Bronchial epithelial cell (primary cell): ENCODE measurements at places on chromosomes 2 and 18. TPM values are rescaled to one million over a fixed set of nuclear protein-coding genes. Genes with fewer than 3 reads are reported as not detected.

DNA sequence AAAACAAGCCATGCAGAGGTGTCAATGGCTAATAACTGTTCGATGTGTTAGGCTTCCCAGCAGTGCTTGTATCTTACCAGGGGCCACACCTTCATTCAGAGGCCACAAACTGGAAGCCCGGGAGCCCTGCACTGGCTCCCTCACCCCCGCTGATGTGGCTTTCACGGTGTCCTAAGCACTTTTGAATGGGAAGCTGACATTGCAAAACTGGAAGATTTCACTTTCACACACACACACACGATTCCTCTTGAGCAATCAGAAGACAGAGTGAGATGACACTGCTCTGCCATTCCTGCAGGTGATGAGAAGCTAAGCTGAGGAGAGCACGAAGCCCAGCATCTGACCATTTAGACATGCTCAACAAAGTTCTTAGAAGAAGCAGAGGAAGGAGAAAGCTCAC, 8.6 kb upstream of the ZNF407 start:
- no peak for DNase-seq

DNA sequence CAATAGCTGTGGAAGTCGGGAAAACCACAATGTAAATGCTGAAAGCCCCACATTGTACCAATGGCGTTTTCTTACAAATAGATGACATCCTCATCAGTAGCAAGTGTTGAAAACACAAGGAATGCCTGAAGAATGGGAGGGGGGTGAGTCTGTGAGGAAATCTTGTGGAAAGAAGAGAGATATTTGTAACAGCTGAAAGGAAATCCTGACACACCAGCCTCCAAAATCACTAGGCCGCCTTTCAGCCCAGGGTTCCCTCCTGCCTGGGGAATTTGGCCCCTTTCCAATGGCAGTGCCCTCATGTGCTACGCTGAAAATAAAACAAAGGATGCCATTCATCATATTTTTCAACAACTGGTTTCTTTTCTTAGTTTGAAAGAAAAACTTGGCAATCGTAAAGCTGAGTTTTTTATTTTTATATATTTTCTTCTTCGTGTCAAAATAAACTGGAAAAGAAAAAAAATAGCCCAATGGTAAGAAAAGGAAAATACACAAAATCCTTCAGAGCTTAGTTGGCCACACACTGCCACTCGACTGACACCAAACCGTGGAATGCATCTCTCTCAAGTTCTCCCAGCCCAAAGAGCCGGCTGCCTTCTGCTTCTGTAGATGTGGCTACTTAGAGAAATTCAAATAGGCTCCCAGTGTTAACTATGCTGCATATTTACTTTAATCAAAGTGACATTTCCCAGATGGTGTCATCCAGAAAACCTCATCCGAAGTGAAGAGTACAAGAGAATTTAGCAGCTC, 52.0 kb downstream of the FTCDNL1 start:
- DNase-seq = no peak

DNA sequence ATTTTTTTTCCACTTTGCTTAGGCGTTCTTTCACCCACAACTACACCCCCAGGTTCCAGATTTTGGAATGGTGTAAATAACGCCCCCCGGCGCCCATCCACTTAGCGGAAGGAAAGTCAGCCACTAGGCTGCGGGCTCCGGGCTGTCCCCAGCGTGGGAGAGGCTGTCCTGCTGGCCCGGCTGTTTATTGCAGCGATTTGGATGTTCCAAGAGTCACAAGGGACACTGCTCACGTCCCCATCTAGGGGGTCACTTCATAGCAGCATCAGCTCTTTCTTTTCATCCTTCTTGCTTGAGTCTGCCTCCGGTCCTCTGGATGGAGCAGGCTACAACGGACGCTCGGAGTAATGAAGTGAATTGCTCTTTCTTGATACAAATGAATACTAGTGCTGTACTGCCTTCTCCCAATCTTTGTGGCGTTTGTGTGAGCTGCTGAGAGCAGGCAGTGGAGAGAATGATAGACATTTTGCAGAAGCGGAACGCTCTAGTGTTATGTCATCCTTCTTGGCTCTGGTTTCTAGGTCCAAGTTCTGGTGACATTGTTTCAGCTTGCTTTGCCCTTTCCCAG, 50.7 kb upstream of the PAIP2B start:
- DNase-seq = no peak

DNA sequence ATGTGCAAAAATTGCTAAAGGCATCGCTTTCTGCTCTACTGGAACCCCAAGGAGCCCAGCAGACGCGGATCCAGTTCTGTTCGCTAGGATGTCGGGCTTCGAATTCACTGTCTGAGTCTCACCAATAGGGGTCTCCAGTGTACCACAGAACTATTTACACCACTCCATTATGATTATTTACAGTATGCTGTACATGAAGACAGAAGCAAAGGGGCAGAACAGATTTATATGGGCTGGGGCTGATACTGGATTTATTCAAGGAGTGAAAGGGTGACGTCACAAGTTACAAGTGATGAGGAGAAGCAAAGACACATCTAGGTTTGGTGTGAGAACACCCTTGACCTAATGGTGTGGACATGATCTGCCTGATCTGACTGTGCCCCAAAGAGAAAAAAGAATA, 185.3 kb upstream of the ATP5MC3 start:
- peak; percentile 44 for DNase-seq

DNA sequence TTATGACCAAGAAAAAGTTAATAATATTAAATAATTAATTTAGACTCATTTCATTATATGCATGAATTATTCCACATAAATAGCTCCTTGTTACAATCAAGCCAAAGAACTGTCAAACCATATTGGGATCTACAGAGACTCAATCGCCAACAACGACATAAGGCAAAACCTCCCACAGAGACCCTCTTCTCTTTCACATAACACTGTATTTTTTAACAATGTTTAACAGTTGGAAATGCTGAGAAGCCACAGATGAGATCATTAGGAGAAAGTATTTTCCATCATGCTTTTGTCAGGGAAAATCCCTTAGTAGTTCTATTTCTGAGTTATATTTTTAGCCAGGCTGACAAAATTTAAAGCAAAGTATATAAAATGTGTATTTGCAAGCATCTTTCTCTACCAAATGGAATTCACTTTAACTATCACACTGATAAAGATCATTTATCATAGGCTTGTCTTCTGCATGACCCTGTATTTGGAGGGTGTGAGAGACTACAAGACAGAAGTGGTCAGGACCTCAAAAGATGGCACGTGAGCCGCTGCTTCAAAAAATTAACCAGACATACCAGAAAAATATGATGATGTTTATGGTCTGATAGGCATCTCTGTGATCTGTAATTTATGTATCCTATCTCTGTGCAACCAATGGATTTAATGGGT, 383.8 kb downstream of the NRXN1 start:
- DNase-seq = no peak

DNA sequence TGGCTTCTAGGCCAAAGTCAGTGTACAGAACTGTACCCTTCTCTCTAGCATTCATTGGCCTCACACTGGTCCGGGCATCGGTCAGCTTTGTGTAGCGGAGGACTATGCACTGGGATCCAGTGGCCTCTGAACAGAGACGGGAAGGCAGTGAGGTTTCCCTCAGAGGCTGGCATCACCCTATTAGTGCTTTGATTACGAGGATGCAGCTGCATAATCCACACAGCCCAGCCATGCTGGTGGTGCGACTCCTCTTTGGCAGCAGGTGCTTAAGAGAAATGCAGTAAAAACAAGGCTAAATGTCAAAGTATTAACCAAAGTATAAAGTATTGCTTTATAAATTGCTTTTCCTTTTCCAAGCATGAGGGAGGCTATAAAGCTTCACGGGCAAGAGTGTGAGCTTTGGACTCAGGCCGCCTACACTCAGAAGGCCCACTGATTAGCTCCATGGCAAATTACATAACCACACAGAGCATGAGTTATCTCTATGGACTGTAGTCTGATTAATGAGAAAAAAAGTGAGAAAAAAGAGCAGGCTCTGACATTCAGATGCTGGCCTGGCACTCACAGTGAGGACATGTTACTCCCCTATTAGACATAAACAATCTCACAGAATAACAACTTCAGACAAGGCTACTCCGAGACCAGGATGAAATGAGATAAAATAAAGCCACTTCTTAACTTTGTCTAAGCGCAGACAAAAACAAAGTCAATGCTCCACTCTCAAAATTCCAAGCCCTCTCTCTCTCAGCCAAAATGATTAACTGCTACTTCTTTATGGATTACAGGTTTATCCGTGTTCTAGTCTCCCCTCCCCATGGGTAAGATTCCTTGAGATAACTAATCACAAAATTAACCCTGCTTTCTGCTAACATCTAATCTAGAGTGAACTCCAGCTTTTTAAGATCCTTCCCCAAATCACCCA, 6.4 kb upstream of the CRYGC start:
- no peak for DNase-seq

DNA sequence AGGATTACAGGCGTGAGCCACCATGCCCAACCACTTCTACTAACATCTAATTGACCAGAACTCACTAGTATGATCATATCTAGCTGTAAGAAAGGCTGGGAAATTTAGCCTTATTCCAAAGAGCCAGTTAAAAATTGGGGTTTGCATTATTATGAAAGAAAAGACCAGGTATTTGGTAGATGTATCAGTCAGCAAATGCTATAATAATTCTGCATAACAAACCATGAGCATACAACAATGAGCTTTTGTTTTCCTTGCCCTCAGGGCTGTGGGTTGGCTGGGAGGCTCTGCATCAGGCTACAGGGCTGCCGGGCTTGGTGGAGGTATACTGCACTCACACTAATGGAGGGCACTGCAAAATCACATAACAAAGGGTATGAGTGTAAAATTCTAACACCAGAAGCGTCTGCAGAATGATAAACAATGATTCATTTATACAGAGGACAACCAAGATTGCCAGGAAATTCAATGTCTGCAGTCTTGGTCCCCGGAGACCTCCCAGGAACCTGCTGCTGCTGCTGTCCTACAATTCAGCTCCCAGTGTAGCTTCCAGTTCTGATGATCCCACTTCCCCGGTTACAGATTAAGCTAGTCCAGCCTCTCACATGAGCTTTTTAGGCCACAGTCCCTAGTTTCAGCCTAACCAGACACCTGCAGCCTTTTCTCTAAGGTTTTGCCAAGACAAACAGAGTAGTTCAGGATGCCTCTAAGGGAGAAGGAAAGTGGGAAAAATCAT, 32.2 kb upstream of the ST3GAL5 start:
- DNase-seq = peak; percentile 68

- no peak for DNase-seq
Observed at GRCh38 chr2:37039580-37039979, 44.6 kb downstream of the HEATR5B start.

DNA sequence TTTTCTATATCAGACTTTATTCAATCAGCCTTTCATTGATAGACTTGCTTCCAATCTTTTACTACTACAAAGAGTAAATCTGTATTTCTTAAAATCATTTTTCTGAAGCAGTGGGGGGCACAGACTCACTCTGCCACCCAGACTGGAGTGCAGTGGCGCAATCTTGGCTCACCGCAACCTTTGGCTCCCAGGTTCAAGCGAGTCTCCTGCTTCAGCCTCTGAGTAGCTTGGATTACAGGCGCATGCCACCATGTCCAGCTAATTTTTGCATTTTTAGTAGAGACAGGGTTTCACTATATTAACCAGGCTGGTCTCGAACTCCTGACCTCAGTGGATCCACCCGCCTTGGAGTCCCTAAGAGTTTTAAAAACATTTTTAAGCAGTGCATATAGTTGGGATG, 270.6 kb upstream of the REG3G start:
- DNase-seq = no peak

DNA sequence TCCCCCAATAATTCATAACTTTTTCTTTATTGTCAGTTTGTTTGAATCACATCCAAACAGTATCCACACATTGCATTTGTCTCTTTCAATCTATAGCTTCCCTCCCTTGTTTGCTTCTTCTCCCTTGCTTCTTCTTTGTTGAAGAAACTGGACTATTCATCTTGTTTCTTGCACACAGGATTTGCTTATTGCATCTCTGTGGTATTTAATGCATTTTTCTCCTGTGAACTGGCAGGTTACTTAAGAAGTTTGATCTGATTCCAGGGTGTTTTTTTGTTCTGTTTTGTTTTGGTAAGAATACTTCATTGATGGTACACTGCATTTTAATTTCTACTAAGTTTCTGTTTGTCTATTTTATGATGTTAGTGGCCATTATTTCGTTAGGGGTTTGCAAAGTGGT, 166.8 kb downstream of the CAMKMT start:
- DNase-seq = peak; percentile 55

- peak; percentile 55 for DNase-seq
Observed at GRCh38 chr18:54444319-54444914, 86.7 kb downstream of the C18orf54 start.

GRCh38 chr2:227720680-227721079, 2.9 kb upstream of the SLC19A3 start:
- DNase-seq = peak; percentile 37

GRCh38 chr2:15919716-15920434, 20.5 kb upstream of the MYCN start:
- peak; percentile 49 for DNase-seq

DNA sequence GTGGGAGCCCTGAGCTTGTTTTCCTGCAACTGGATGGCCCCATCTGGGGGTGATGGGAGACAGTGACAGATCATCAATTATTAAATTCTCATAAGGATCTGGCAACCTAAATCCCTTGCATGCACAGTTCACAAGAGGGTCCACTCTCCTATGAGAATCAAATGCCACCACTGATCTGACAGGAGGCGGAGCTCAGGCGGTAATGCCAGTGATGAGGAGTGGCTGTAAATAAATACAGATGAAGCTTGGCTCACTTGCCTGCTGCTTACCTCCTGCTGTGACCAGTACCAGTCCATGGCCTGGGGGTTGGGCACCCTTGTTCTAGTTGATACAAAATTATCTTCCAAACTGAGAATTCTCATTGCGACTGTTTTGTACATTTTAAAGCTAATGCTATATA, 258.6 kb downstream of the CTNNA2 start:
- DNase-seq = no peak

DNA sequence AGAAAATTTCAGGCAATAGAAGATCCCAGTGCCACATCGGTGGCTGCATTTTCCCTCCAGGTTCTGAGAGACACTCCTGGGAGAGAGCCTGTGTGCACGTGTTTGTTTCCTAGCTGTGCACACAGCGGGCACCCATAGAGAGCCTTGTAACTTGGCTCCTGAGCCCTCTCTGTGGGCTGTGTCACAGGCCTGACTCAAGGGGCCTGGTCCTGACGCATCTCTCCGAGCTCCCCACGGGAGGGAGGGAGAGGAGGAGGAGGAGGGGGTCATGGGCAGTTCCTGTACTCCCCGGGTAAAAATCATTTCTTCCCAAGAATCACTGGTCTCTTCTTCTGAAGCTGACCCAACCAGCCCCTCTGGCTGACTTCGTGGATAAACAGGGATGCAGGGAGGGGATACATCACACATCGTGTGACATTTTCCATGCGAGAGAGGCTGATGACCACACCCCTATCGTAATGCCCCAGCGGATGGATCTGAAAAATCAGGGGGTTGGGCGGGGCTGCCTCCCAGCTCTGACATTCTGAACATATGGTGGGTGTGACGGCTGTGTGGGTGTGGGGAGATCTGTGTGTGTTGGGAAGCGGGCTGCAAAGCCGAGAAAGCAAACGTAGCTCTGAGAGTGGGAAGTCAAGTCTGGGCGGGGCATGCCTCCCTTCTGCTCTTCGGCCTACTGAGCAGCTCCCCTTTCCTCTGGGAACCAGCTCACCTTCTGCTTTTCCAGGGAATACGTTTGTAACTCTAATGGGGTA, 308.3 kb upstream of the HS6ST1 start:
- DNase-seq = no peak

The CCDC141 gene
- not detected in 2 replicates for total RNA-seq

The KCNG2 gene
- total RNA-seq = not detected in 2 replicates

The ANKRD62 gene
- under 0.01 and 0.13 TPM in 2 replicates for total RNA-seq

The BMP10 gene
- not detected in 2 replicates for total RNA-seq

The UPP2 gene
- total RNA-seq = not detected in 2 replicates

The XDH gene
- 1.9 and 6.1 TPM in 2 replicates for total RNA-seq

The GPR55 gene
- total RNA-seq = not detected in 2 replicates

The CD207 gene
- not detected in 2 replicates for total RNA-seq

The CMPK2 gene
- under 0.01 and 0.26 TPM in 2 replicates for total RNA-seq

The GAD1 gene
- 1.3 and 1.7 TPM in 2 replicates for total RNA-seq
